ENCODE measurements at places on chromosomes 3 and 15.

GRCh38 chr15:101307048-101307896, 12.2 kb upstream of the SNRPA1 start:
- DNase-seq = no peak

GRCh38 chr3:71305231-71306206, 278.0 kb downstream of the FOXP1 start:
- DNase-seq = peak; percentile 42

- DNase-seq = no peak
These were observed 107.9 kb upstream of the ARL6 start for GRCh38 chr3:97656638-97657037.

DNA sequence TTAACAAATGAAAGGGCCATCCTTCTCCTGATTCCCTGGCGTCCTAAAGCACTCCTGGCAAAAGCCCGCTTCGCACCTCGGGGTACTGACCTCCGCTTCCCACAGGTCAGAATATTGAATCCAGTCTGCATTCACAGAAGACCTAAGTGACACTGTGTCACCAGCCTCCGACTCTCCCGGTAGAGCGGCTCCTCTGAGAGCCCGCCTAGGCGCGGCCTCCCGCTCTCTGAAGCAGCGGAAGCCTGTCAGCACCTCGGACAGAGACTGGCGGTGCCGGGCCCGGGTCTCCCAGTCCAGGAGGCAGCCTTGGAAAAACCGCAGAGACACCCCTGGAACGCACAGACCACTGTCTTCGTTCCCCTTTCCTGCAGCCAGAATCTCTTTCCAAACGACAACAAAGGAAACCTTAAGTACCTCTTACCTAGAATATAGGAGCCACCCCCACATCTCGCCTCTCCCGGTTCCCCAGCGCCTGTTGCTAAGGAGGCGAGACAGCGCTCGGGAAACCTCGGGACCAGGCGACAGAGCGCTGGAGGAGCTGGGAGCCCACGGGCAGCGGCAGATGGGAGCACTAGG, 1.2 kb downstream of the GABRB3 start:
- no peak for DNase-seq

GRCh38 chr15:79065706-79066376, 24.7 kb downstream of the RASGRF1 start:
- no peak for DNase-seq

- DNase-seq = no peak
These were observed 176.5 kb downstream of the RAP2B start for GRCh38 chr3:153338487-153338886.

- DNase-seq = no peak
These were observed 189.5 kb downstream of the TPRG1 start for GRCh38 chr3:189361103-189361835.

GRCh38 chr15:87021751-87022150, 942.1 kb downstream of the AGBL1 start:
- no peak for DNase-seq

GRCh38 chr15:63238171-63238570, 39.2 kb upstream of the APH1B start:
- DNase-seq = no peak

- DNase-seq = no peak
These were observed 2.4 kb upstream of the CLEC3B start for GRCh38 chr3:45023675-45024074.

- DNase-seq = no peak
These were observed 436.1 kb downstream of the CHL1 start for GRCh38 chr3:632571-633170.

GRCh38 chr15:71575474-71576045, 234.8 kb upstream of the NR2E3 start:
- no peak for DNase-seq

DNA sequence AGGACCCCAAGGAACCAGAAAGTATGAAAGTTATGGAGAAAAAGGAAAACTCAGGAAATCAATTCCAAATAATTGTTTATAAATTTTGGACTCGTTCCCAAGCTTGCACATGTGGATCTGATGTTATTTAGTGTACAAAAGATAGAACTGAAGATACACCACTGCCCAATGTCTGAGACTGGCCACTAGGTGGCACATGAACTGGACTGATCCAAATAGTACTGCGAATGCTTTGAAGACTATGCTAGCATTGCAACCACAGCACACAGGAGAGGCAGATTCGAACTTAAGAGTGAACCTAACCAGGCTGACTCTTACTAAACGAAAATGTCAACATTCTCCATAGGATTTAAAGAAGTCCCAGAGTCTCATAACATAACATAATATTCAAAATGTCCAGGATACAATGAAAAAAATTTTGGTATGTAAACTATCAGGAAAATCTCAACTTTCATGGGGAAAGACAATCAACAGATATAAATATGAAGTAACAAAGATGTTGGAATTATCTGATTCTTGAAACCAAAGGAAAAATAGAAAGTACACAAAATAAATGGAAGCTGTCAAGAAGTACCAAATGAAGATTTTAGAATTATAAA, 596.7 kb downstream of the FGF12 start:
- DNase-seq = no peak

- DNase-seq = no peak
These were observed 13.7 kb upstream of the DPH6 start for GRCh38 chr15:35559683-35560082.

DNA sequence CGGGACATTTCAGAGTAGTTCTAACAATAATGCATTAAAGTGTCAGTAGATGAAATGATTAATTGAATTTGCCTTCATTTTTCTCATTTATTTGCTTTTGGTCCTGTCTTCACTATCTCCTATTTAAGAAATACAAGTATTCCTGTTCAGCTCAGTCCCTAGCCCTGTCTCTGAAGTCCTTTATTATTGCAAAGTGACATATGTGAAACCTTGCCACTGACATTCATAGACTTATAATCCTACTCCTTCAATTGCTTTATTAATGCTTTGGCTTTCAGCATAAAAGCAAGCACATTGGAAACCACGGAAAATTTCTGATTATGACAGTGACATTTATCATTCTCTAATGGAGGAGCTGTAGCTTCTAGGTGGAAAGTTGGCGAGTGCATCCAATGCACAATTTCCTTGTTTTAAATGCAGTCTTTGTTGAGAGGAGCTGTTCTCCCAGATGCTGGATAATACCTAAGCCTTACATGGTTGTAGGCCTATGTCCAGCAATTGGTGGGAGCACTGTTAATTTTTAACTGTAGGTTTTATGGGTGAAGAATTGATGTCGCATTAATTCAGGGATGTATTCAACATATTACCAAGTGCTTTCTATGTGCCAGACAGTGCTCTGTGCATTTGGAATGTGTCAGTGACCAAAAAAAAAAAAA, 337.8 kb downstream of the FEZF2 start:
- DNase-seq = no peak

- no peak for DNase-seq
These were observed 41.4 kb downstream of the FSIP1 start for GRCh38 chr15:39741258-39741657.

GRCh38 chr15:60372227-60372626, 25.6 kb downstream of the ANXA2 start:
- DNase-seq = no peak

DNA sequence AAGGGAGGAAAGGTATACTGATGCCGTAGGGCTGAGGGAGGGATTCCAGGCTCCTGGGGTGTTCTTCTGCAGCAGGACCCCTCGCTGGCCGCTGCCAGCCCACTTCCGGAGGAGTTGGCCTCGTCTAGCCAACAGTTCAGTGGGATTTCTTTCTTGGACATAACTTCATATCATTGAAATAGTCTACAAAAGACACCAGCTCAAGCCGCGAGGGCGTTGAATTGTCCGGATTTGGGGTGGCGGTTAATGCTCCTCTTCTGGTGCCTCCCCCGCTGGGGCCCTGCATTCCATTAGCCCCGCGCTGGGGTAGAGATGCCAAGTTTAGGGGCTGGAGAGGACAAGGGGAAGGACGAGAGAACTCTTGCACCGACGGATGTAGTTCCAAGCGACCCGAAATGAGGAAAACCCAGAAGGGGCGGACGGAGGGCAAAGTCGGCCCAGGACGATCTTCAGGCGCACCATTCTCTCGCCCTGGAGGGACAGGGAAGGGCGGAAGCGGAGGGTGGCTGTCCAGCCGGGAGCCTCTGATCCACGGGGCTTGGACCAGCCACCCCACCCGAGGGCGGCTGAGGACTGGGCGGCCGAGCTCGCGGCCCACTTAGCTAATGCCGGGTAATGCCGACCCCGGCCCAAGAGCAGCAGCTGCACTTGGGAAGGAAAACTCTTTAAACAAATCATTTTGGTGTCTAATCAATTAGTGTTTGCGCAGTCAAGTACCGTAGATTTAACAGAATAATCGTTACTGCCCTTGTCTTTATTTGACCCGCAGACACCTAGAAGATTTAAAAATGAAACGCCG, 4.7 kb upstream of the ONECUT1 start:
- no peak for DNase-seq

- no peak for DNase-seq
These were observed 622 bp downstream of the XIRP1 start for GRCh38 chr3:39191773-39192172.

GRCh38 chr3:154972951-154973350, 107.2 kb upstream of the MME start:
- DNase-seq = no peak

GRCh38 chr3:177335728-177336127, 138.4 kb upstream of the TBL1XR1 start:
- no peak for DNase-seq

GRCh38 chr15:70227147-70227546, 129.4 kb upstream of the TLE3 start:
- DNase-seq = no peak

- no peak for DNase-seq
These were observed 66.3 kb downstream of the CRYGS start for GRCh38 chr3:186477876-186478275.

DNA sequence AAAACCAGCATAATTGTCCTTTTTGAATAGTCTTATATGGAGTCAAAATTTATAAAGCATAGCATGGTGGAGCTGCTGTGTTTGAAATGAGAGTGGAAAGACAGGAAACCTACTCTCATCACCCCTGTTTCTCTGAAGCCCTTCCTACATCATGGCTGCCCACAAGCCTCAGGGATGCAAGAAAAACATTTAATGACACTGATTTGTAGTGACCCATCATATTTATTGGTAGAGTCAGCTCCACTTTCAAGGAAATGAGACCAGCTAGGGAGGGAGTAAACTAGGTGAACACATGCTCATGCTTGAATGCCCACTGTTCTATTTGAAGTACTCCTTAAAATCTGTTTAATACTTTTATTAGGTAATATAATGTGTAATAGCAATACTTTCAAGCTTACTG, 494.3 kb upstream of the KCNMB2 start:
- no peak for DNase-seq

DNA sequence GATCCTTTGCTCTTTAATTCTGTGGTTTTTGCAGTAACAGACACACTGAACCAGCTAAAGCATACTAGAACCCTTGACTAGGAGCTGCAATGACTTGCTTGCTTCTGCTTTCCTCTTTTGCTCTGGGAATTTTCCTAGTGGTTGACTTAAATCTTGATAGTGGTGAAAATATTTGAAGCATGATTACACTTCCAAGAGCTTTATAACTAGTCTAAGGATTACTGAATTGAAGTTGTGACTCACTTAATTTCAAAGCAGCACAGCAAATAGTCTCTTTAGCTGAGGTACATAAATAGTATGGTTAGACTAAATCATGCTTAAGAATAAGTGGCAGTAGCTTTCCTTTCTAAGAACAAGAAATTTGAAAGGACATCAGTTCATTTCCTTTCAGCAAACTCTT, 513.5 kb upstream of the GBE1 start:
- no peak for DNase-seq

DNA sequence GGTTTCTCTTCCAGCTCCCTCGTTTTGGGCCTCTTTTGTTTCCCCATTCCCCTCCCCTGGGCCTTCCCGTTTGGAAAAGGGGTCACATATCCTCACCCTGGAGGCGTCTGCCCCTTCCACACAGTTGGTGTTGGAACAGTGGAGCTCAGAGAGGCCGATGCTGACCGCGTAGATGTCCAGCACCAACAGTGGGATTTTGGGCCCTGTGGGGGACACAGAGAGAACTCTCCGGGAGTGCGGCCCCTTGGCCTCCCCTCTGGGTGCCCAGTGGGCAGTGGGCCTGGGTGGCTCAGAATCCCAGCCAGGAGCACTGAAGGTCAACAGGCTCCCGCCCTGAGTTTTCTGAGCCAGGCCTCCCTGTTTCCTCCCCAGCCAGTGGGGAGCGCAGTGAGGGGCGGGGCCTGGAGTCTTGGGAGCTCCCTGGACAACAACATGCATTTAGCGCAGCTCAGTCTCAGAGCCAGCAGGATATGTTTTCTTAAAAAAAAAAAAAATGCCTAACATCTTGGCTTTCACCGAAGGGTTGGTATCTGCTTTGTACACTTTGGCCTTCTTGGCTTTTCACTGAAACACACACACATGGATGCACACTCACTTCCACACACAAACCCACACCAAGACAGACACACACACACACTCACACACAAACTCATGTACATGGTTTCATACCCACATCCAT, 670 bp upstream of the ISLR start:
- DNase-seq = no peak

DNA sequence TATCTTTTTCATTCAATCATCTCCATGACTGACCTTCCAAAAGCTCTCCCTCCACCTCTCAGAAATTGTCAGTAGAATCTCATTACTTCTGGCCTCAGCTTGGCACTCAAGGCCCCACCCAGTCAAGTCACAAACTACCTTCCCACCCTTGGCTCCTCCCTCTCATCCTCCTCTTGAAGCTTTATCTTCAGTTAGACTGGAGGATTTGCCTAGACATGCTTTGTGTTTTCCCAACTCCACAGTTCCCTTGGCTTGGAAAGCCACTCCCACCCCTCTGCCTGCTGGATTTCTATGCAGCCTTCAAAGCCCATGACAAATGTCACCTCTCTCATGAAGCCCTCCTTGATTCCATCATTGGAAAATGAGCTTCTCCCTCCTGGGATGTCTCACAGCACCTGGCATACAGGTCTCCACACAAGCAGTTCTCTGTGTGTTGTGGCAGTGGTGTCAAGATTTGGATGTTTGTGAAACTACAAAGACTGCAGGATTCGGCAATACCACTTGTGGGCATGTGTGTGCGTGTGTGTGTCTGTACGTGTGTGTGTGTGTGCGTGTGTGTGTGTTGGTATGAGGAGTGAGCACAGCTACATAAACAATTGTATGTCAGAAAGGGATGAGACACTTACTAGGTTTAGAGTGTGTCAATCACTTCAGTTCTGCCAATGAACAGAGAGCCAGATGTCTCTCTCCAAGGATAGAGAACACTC, 45.3 kb upstream of the VPS8 start:
- no peak for DNase-seq

DNA sequence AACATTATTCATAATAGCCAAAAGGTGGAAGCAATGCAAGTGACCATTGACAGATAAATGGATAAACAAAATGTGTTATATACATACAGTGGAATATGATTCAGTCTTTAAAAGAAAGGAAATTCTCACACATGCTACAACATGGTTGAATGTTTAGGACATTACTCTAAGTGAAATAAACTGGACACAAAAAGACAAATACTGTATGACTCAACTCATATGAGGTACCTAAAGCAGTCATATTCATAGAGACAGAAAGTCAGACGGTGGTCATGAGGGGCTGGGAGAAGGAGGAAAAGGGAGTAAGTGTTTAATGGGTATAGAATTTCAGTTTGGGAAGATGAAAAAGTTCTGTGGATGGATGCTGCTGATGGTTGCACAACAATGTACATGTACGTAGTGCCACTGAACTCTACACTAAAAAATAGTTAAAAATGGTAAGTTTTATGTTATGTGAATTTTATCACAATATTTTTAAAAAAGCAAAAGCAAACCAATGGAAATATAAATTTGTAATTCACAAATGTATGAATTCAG, 5.3 kb downstream of the TXNRD3 start:
- DNase-seq = no peak

GRCh38 chr15:52980446-52980845, 190.3 kb upstream of the ONECUT1 start:
- DNase-seq = no peak

All from bone marrow (tissue), 2 donors.